ENCODE measurements at places on chromosomes 7 and 10. TPM values are rescaled to one million over a fixed set of nuclear protein-coding genes. Genes with fewer than 3 reads are reported as not detected.
A peak's percentile ranks its signal among the peaks of the same experiment; 100 is the strongest.

GRCh38 chr7:134167250-134167649, 40.1 kb downstream of the LRGUK start:
- DNase-seq, result no peak
- no peaks in the 10 kb centered on the region for H3K27me3 ChIP-seq
- no peaks in the 10 kb centered on the region for H3K4me1 ChIP-seq
- H3K27ac ChIP-seq, result no peak overlapping the region
- no peak overlapping the region for H3K4me3 ChIP-seq
- H3K36me3 ChIP-seq, result no peaks in the 10 kb centered on the region

DNA sequence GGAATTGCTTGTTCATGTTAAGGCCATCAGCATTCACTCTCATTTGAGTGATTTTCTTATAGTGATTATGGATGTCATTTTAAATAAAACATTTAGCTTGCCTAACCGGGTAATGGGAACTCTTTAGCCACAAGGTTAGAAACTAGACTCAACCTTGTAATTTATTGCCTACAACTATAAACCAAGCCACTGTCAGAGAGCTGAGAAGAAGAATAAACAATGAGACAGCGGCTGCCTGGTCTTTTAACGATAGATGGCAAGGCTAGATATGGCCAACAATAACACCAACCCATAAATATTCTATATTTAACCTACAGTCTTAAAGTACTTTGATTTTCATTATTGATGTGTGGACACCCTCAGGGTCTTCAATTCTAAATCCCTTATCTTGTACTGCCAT, 27.8 kb upstream of the INHBA start:
- no peak overlapping the region for H3K27ac ChIP-seq
- no peaks in the 10 kb centered on the region for H3K36me3 ChIP-seq
- no peaks in the 10 kb centered on the region for H3K27me3 ChIP-seq
- DNase-seq, result no peak

DNA sequence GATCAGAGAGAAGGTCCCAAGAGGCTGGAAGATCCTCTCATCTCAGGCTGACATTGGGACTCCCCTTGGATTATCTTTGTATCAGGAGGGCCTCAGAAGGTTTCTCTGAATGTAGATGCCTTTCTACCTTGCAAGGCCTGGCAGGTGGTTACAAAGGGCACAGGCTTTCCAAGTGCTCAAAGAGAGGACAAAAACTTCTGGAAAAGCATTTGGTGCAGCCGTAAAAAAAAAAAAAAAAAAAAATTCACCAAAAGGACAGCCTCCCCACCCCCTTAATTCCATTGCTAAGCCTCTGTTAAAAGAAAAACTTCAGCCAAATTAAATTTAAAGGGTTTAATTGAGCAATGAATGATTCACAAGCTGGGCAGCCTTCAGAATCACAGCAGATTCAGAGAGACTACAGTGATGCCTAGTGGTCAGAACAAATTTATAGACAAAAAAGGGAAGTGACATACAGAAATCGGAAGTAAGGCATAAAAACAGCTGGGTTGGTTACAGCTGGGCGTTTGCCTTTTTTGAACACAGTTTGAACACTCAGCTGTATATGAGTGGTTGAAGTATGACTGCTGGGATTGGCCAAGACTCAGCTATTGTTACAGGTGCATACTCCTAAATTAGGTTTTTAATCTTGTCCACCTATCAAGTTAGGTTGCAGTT, 42.5 kb upstream of the LRGUK start:
- H3K4me3 ChIP-seq, result no peak overlapping the region
- H3K27me3 ChIP-seq, result no peaks in the 10 kb centered on the region
- H3K36me3 ChIP-seq, result no peaks in the 10 kb centered on the region
- H3K27ac ChIP-seq, result no peak overlapping the region
- DNase-seq, result no peak

GRCh38 chr7:52726493-52726892, 308.9 kb upstream of the POM121L12 start:
- DNase-seq, result no peak
- H3K27ac ChIP-seq, result no peak overlapping the region
- no peaks in the 10 kb centered on the region for H3K36me3 ChIP-seq
- no peaks in the 10 kb centered on the region for H3K27me3 ChIP-seq
- no peaks in the 10 kb centered on the region for H3K4me1 ChIP-seq

GRCh38 chr7:110803602-110804143, 287.3 kb upstream of the LRRN3 start:
- no peaks in the 10 kb centered on the region for H3K27me3 ChIP-seq
- DNase-seq, result no peak
- no peaks in the 10 kb centered on the region for H3K36me3 ChIP-seq
- no peaks in the 10 kb centered on the region for H3K4me1 ChIP-seq

DNA sequence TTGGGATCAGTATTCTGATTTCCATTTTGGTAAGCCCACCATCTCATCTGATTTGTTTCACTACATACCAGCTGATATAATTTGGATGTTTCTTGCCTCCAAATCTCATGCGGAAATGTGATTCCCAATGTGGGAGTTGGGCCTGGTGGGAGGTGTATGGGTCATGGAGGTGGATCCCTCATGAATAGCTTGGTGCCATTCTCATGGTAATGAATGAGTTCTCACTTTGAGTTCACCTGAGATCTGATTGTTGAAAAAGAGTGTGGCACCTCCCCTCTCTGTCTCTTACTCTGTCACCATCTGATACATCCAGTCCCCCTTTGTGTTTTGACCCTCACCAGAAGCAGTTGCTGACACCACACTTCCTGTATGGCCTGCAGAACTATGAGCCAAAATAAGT, 347.3 kb downstream of the ARL4A start:
- DNase-seq, result no peak
- no peaks in the 10 kb centered on the region for H3K27me3 ChIP-seq
- no peaks in the 10 kb centered on the region for H3K36me3 ChIP-seq

DNA sequence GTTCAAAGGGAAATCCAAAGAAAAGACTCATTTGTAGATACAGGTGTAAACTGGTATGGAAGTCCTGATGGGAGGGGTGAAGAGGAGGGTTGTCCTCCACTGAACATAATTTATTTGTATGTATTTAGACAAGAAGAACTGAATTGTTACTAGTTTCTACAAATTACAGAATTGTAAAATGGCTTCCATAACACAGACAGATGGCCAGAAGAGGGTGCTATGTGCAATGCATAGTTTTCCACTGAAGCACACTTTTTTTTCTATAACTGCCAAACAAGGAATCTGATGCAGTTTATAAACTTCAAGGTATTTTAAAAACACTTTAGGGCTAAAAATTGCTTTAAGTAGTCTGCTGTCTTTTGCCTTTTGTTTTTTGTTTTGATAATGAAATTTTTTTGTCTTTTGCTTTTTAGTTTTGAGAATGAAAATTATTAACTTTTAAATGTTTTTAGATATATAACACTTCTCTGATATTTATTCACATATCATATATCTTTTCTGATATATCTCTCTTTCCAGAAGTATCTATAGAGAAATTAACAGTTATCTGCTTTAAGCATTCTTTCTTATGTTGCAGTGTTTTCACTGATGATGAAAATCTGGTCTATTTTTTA, 58.5 kb downstream of the PHYHIPL start:
- peak; percentile 0 for DNase-seq
- H3K27me3 ChIP-seq, result no peaks in the 10 kb centered on the region
- no peak overlapping the region for H3K27ac ChIP-seq
- H3K36me3 ChIP-seq, result no peaks in the 10 kb centered on the region
- H3K4me1 ChIP-seq, result no peaks in the 10 kb centered on the region

DNA sequence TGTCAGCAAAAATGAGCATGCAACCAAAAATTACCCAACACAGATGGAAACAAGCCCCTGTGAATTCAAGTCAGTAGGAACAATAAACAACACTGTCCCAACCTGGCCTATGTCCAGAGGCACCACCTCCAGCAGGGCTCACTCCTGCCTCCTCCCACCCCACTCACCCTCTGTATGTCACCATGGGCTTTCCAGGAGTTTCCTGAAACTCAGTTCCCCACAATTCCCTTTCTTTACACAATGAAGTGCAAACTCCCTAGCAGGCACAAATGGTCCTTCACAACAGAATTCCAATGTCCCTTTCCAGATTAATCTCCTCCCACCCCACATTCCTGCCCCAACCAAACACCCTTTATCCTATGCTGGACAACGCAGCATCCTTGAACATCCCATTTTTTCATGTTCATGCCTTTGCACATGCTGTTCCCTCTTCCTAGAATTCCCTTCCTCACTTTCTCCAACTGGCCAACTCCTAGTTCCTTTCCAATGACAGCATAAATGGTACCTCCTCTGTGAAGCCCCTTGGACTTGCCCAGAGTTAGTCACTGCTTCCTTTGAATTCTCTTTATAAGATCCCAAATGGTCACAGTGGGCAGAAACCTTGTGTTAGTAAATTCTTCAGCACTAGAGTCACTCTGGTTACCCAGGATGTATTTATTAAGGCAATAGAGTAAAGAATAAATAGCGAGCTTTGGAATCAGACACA, 157.5 kb downstream of the SLIT1 start:
- no peak for DNase-seq
- no peak overlapping the region for H3K4me3 ChIP-seq
- H3K4me1 ChIP-seq, result no peaks in the 10 kb centered on the region
- peaks cover 50% of the 10 kb centered on the region for H3K36me3 ChIP-seq
- H3K27me3 ChIP-seq, result no peaks in the 10 kb centered on the region
- H3K27ac ChIP-seq, result no peak overlapping the region

DNA sequence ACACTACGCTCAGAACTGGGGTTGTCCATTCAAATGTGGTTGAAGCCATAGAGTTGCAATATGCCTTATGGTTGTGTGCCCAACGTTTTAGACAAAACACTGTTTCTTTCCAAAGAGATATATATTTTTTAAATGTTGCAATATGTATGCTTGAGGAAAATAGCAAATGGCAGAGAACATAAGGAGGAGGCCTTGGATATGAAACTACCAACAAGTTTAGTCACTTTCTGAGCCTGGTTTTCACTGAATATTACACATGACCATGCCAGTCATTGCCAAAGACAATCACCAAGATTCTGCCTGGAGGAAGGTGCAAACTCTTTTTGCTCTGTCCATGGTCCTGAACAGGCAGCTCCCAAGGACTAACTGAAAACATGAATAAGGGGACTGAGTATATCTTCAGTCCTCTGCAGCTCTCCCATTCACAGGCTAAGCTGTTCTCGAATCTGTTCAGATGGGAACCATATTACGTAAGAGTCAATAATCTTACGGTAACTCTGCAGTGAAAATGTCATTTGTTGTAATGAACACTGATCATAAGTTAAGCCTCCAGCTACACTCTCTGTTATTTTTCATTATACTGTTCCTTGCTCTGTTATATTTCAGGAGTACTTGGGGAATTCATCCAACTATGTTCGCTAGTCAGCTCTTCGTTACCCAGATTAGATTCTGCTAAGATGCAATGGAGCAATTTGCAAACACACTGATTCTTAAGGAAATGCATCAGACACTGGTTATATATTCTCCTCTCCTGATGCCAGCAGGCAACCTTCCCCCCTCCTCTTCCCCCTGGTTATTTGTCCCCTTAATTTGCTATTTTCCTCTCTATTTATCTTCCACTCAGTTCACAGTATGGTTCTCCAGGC, 90.7 kb upstream of the C1QL3 start:
- H3K36me3 ChIP-seq, result no peaks in the 10 kb centered on the region
- no peaks in the 10 kb centered on the region for H3K4me1 ChIP-seq
- H3K27ac ChIP-seq, result no peak overlapping the region
- no peaks in the 10 kb centered on the region for H3K27me3 ChIP-seq
- DNase-seq, result peak; percentile 29
- no peak overlapping the region for H3K4me3 ChIP-seq

DNA sequence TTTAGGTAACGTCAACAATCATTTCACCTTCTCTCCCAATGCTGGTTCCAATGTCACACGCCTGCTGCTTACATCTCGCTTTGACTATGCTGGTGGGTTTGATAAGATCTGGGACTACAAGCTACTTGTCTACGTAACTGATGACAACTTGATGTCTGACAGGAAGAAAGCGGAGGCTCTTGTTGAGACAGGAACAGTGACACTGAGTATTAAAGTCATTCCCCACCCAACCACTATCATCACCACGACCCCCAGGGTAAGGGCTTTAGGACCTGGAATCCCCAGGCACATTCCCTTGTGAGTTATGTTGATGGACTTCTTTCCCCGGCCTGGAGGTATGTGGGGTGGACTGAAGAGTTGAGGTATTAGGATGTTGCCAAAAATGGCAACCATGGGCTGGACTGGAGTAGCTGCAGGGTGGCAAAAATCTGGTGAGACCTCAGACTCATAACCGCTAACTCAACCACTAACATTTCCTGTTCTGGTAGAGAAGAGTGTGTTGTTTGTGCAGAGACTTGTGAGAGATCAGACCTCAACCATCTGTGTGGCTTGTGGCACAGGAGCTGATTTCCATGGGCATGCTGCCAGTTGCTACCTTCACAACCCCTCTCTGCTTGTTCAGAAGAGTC, 59.2 kb downstream of the CDHR3 start:
- peak overlapping the region; percentile 84 for H3K27ac ChIP-seq
- peaks cover 40% of the 10 kb centered on the region for H3K27me3 ChIP-seq
- H3K36me3 ChIP-seq, result no peaks in the 10 kb centered on the region
- DNase-seq, result peak; percentile 67

DNA sequence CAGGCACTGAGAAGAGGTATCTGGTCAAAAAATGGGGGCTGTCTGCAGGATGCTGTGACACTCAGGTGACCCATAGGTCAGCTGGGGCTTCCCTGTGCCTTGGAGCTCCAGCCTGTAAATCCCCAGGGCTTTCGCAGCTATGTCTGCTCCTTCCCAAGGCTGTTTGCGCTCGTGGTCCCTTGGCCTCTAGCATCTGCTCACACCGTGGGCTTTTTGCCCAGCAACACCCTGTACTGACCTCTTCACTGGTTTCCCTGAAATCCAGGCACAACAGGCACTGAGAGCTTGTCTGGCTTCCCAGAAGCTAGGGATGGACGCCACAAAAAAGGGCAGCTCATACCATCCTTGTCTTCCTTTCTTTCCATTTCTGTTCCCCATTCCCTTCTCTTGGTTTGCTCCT, 280.3 kb upstream of the HABP2 start:
- peaks cover 33% of the 10 kb centered on the region for H3K4me1 ChIP-seq

DNA sequence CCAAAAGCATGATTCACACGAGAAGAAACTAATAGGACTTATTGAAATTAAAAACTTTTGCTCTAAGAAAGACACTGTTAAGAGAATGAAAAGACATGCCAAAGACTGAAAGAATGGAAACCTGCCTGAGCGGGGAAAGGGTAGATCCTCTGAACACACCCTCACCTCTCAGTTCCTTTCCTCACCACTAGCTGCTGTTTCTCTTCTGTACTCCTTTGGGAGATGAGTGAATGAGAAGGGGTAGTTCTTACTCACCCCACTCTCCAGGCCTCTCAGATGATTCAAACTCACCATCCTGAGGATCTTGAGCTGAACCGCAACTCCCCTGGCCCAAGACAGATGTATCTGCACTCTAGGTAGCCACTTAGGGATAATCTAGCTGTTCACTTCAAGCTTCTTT, 41.9 kb downstream of the IQUB start:
- no peak for DNase-seq
- no peaks in the 10 kb centered on the region for H3K27me3 ChIP-seq
- no peak overlapping the region for H3K4me3 ChIP-seq
- H3K4me1 ChIP-seq, result no peaks in the 10 kb centered on the region

The HMX2 gene
- total RNA-seq, result 0.05 TPM

The NEUROD6 gene
- not detected for total RNA-seq

The ADAP1 gene
- 6.2 TPM for total RNA-seq

The CFAP69 gene
- 0.47 TPM for total RNA-seq

The STEAP1B gene
- total RNA-seq, result 1.4 TPM

The KLHDC10 gene
- total RNA-seq, result 11.8 TPM

The ADRA2A gene
- total RNA-seq, result 0.09 TPM
